ENCODE measurements at places on chromosomes 3 and 15.

DNA sequence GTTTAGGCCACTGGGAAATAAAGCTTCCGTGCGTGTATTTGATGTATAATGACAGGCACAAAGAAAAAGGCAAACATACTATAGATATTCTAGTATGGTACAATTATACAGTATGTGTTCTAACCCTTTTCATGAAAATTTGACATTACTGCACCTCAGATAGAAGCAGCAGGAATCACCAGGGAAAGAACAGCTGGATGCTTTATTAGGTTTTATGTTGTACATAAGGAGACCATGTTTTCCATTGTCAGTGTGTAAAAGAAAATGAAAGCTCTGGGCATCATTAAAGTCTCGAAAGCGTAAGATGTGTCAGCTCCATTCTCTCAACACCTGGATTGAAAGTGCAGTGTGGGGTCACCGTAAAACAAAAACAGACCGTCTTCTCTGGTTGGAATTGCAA is 302.1 kb downstream of the ROBO2 start:
- no peak for DNase-seq

GRCh38 chr3:101273608-101274007 is 46.8 kb downstream of the IMPG2 start:
- DNase-seq: no peak

GRCh38 chr15:100810831-100811230 is 68.8 kb upstream of the ALDH1A3 start:
- DNase-seq: no peak

DNA sequence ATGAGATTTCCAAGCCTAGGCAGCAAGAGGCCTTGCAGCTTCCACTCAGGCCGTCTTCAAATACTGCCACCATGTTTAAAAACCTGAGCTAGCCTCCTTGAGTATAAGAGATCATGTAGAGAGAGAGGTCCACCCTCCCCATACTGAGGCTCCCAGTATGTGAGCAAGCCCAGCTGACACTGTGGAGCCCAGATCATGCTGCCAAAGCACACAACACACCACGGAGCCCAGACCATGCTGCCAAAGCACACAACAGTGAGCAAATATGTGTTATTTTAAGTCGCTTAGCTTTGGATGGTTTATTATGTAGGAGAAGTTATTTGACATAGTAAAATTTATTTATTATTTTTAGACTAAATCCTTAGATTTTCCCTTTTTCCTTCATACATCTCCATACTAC is 333.7 kb downstream of the CTNNB1 start:
- DNase-seq: no peak

GRCh38 chr3:31439890-31440750 is 92.6 kb upstream of the STT3B start:
- DNase-seq: no peak

GRCh38 chr3:66439666-66440344 is 61.0 kb downstream of the LRIG1 start:
- no peak for DNase-seq

DNA sequence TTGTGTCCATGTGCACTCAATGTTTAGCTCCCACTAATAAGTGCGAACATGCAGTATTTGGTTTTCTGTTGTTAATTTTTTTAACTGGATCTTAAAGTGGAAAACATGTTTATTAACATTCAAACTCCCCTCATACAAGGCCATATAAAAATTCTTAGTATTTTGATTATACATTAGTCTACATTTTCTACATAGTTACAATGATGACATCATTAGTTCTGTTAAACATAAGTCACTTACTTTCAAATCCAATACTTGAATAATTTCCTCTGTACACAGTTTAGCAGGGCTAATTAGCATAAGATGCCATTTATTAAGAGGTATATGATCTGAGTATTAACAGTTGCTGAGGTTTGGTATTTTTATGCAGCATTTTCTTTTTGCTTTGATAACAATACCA is 91.3 kb upstream of the CCDC39 start:
- DNase-seq: no peak

- DNase-seq: no peak
Observed at GRCh38 chr3:66406831-66407610, 93.8 kb downstream of the LRIG1 start.

- DNase-seq: no peak
Observed at GRCh38 chr3:17638356-17638755, 104.1 kb downstream of the TBC1D5 start.

- no peak for DNase-seq
Observed at GRCh38 chr3:19967208-19967607, 20.3 kb downstream of the RAB5A start.

GRCh38 chr15:38253351-38253781 is 730 bp downstream of the SPRED1 start:
- DNase-seq: no peak

GRCh38 chr15:22796079-22796478 is 9.6 kb downstream of the NIPA1 start:
- no peak for DNase-seq

- DNase-seq: no peak
Observed at GRCh38 chr3:158522221-158523136, 48.5 kb upstream of the MLF1 start.

GRCh38 chr3:94024385-94024784 is 4.0 kb downstream of the STX19 start:
- DNase-seq: no peak

- no peak for DNase-seq
Observed at GRCh38 chr3:47394140-47394870, 13.5 kb downstream of the PTPN23 start.

DNA sequence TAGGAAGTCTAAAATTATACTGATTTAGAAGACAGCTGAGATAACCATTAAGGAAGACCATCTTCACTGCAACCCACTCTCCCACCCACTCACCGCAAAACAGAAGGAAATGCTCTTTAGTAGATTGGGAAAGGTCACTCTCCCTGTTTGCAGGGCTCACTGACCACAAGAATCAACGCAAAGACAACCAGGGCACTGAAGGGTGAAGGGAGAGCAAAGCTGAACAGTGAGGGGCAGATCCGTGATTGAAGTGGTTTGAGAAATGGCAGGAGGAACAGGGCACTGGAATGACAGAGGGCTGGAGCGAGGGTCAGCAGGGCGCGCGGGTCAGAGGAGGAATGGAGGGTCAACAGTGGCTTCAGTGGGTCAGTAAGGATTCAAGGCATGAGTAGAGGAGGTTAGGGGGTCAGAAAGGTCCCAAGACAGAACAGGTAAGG is 520 bp downstream of the MESD start:
- DNase-seq: no peak

GRCh38 chr3:195186041-195186709 is 84.8 kb downstream of the XXYLT1 start:
- no peak for DNase-seq

DNA sequence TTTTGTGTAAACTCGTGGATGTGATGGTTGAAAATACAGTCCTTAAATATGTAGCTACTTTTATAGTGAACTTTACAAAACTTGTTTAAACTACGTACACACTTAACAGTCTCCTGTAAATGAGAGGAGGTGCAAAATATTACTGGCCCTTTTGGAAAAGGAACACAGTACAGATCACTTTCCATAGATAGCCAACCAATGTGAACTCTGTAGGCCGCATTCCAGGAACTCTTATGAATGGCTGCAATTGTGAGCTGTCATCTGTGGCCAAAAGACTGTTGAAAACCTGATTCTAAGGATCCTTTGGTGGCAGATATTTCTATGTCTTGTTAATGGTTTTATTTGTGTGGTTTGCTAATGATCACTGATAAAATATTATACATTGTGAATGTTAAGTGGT is 6.2 kb downstream of the TSC22D2 start:
- no peak for DNase-seq

DNA sequence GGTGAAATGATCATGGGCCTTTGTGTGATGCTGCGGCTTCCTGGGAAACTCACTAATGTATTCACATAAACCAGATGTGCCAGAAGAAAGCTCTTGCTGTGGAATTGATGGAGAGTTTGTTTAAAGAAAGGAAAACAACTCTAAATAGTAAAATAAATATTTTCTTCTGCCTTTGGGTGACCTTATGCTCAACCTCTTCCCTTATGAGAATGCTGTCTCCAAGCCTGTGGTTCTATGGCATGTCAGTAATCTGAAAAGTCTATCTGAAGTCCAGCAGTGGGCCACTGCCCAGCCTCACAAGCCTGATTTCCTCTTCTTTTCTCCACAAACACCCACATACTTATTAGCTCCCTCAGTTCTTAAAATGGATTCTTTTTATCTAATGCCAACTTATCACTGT is 49.9 kb upstream of the PHLDB2 start:
- no peak for DNase-seq

DNA sequence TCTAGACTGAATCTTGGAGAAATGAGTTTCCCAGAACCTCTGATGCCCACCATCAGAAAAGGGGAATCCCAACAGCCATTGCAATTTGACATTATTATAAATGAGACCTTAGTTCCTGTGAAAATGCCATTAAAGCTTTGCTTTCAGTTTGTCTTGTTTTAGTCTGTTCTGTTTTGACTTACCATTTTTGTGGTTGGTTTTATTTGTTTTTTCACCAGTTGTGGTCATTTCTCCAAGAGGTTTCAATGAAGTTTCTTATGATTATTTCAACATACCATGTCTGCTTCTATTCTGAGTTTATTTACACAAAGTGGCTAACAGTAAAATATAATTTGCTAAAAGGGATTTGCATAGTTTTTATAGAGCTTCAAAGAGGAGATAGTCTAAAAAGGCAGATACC is 175.0 kb upstream of the MCTP2 start:
- no peak for DNase-seq

DNA sequence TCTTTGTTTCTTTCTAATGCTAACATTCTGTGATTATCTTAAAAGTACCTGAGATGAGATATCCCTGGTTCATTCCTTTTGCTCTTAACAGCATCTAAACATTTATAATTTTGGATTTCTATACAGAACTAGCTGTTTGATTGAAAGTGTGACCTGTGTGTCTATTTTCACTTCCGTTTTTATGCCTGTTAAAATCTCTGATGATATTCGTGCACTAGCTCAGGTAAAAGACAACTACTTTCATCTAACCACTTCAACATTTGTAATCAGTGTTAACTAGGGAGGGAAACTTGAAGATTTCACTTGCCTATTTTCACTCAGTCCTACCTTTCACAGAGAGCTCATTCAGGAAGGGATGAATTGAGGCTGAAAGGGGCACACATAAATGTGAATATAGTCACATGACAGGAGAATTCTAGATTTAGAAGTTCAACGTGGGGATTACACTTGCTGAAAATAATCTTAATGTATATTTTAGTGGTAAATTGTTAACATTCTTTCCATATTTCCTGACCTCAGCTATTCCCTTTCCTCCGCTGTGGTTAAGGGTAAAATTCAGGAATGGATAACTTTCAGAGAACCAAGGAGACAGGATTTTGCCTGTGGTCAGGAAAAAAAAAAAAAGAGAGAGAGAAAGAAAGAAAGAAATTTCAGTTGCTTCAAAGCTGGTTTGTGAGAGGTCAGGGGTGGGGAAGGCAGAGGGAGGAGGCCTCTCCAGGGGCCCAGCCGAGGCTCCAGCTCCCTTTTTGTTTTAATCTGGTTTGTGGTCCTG is 159.8 kb upstream of the TSC22D2 start:
- no peak for DNase-seq

- no peak for DNase-seq
Observed at GRCh38 chr15:63057468-63058345, 15.2 kb downstream of the TPM1 start.

DNA sequence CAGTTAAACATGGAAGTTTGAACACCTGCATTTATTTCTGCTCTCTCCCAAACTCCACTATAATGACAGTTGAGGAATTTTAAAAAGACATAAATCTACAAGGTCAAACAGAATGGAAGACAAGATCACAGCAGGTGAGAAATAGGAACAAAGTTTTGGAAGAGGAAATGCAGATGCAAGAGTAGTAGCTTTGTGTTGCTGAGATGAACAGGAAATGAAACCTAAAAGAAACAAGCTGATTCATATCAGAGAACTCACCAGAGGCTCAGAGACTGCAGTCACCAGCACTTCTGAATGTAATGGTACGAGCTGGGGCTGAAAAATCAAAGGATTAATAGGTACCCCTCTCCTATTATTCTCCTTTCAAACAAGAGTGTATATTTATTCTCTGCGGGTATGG is 459.9 kb downstream of the RAP2B start:
- no peak for DNase-seq

DNA sequence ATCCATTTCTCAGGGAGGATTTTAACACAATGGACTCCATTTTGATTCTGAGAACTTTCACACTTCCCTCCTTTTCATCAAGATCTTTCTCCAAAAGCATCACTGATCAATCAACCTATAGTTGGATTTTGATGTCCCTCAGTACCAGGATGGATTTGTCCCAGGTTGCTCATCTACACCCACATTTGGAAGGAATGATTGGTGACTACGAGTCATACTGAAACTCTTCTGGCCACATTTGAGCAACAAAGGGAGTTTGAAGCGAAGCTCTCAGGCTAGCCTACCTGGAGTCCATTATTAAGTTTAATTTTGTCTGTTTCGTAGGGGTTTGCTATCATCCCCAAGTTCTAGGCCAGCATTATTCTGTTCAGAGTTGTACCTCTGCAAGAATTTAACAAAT is 31.3 kb upstream of the ATP8B4 start:
- DNase-seq: no peak

- DNase-seq: no peak
Observed at GRCh38 chr15:31342781-31343626, 16.4 kb downstream of the KLF13 start.

DNA sequence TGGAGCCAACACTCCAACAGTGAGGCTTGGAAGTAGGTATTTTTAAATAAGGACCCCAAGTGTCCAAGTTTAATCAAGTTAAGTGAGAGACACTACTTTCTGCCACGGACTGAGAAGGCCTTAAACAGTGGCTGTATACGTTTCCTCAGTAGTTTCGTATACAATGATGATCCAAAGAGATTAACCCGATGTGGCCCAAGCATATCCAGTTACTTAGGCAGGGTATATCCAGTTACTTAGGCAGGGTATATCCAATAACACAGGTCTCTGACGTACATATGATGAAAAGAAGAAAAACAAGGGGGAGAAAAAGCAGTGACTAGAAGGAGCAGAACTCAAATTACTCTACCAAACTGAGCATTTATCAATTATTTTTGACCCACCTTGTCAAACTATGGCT is 591.4 kb downstream of the FOXP1 start:
- DNase-seq: no peak

DNA sequence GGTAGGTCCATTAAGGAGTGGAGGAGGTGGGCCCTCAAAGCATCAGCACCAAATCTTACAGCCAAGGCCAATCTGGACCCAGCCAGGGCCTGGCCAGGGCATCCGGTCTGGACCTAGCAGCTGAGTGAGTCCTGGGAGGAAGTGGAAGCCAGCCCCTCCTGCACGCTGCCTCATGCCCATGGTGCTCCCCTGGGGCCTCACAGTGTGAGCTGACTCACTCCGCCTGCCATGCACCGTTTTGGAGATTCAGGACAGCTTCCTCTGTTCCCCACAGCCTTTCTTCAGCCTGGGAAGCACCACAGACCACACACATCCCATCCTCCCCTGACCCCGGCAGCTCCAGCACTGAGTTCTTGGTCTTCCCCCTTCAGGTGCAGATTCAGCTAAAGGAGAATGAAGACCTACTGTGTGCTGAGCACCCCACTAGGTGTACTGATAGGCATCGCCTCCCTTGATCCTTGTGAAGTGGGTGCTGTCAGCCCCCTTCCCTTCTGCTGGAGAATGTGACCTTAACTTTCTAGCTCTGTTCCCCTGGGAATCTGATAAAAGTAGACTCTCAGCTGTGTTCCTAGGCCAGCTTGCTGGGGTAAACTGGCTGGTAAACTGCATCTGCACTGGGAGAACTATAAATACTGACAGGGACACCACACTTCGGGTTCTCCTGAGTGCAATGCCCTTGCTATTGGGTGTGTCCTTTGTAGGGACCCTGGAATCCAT is 36.8 kb upstream of the SEC13 start:
- DNase-seq: no peak

- no peak for DNase-seq
Observed at GRCh38 chr15:95142531-95142930, 911.2 kb downstream of the MCTP2 start.

Measured in activated CD4-positive, CD25-positive, alpha-beta regulatory T cell treated with anti-CD3 and anti-CD28 coated beads, Interleukin-2, amount 50 U/mL, for 72 hours (primary cell).